ENCODE measurements at places on chromosomes 16 and 17.
A peak's percentile ranks its signal among the peaks of the same experiment; 100 is the strongest.

GRCh38 chr16:9139965-9140364 is 48.5 kb downstream of the HAPSTR1 start:
- DNase-seq: no peak

GRCh38 chr16:28273511-28273910 is 18.8 kb upstream of the SBK1 start:
- DNase-seq: no peak

- DNase-seq: no peak
Observed at GRCh38 chr16:68802190-68802589, 41.1 kb upstream of the TANGO6 start.

GRCh38 chr17:40071313-40072039 is 8.7 kb downstream of the THRA start:
- no peak for DNase-seq

DNA sequence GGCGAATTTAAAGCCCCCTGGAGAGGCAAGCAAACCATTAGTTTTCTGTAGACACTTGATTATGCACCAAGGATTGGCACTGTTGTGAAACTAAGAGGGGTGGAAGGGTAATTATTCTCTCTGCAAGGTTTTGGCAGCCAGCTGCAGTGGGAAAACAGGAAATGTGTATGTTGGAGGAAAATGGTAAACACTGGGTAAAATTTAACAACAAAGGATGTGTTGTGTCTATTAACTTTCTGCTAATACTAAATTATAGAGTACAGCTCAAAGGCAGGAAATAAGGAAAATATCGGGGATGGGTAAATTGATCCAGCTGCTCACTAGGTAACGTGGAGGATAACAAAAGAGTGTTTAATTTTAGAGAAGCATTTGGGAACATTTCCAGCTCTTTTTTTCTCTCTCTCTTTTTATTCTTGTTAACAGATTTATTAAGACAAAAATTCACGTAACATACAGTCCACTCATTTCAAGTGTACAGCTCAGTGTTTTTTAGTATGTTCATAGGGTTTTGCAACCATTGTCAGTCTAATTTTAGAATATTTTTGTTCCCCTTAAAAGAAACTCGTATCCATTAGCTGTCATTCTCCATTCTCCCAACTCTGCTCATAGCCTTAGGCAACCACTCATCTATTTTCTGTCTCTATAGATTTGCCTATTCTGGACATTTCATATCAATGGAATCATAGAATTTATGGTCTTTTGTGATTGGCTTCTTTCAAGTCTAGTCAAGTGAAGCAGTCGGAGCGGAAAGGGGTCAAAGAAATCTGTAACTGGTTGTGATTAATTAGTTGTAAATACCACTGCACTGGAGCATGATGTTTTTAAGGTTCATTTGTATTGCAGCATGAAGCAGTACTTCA is 41.8 kb downstream of the TANGO6 start:
- no peak for DNase-seq

DNA sequence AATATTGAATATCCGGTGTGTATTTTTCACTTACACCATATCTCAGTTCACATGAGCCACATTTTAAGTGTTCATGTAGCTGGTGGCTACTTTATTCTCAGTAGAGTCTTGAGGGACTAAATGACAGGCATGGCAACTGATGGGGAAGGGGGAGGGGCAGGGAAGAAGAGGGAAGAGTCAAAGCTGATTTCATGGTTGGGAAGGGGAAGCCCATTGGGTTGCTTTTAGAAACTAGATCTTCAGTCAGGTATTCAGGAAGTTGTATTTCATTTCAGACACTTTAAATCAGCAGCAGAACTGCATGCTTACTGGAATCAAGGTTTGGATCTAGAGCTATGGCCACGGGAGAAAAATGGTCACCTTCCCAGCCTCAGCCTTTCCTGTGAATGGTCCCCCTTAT is 2.9 kb upstream of the WIPI1 start:
- no peak for DNase-seq

DNA sequence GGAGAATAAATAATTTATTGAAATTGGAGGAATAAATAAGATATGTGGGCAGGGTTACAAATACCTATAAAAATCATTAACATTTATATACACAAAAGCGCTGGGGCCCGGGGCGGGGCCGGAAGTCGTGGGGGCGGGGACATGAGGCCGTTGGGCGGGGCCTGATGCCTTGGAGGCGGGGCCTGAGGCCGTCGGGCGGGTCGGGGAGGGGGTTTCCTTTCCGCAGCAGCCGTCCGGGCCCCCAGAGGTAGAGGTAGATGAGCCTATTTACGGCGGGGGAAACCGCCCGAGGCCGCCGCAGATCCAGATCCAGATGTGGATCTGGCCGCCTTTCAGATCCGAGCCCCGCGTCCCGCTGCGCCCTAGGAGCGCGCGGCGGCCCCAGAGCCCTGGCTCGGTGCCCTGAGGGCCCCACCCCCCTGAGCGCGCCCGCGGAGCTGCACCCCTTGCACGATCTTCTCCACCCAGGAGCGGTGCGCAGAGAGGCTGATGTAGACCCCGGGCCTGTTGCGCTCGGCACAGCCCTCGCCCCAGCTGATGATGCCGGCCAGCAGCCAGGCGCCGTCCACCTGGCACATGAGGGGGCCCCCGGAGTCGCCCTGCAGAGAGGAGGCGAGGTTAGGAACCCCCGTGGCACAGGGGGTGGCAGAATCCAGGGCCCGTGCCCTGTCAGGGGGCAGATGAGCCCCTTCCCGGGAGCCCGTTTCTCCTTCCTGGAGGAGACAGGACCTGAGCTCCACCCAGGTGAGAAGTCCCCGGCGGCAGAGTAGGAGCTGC is 5.1 kb downstream of the PRSS22 start:
- DNase-seq: no peak

- DNase-seq: no peak
Observed at GRCh38 chr16:11511328-11511727, 75.4 kb downstream of the LITAF start.

GRCh38 chr16:56252835-56253234 is 61.5 kb downstream of the GNAO1 start:
- DNase-seq: no peak

- DNase-seq: no peak
Observed at GRCh38 chr17:70024253-70024652, 50.8 kb upstream of the KCNJ16 start.

DNA sequence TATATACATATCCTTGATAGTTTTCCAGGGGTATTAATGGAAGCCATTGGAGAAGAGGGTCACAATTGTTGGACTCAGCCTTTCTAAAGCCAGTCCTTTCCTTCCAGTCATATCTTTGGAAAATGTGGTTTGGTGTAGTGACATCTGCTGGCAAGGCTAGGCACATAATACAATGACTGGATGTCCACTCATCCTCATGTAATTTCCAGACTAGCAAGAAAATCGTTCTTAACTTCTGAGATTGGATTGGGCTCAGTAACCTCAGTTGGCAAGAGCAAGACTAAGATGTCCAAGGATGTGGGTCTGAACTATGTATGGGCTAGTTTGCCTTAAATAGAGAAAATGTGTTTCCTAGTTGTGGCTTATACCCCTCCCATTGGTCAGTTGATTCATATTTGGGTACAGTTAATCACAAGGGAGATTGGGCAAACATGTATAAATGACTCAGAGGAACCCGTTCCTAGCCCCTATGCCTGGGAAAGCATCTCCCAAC is 8.7 kb upstream of the KAT7 start:
- DNase-seq: no peak

- DNase-seq: no peak
Observed at GRCh38 chr17:56447171-56447570, 146.3 kb upstream of the NOG start.

DNA sequence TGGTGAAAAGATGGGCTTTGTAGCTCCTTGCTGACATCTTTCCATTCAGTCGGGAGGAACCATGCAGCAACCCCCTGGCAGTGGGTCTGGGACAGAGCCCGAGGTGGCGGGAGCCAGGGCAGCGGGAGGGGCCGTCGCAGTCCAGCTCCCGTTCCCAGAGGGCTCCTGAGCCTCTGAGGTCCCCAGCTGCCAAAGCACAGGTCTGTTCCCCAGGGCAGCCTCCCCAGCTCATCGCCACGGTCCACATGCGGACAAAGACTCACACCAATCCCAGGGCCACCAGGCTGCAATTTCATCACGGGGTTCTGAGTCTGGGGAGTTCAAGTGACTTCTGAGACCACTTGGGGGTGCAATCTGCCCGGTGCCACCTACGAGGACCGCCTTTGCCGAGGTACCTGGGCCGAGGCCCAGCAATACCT is 196.0 kb downstream of the RBFOX3 start:
- no peak for DNase-seq

- no peak for DNase-seq
Observed at GRCh38 chr17:66416207-66416940, 114.0 kb downstream of the PRKCA start.

DNA sequence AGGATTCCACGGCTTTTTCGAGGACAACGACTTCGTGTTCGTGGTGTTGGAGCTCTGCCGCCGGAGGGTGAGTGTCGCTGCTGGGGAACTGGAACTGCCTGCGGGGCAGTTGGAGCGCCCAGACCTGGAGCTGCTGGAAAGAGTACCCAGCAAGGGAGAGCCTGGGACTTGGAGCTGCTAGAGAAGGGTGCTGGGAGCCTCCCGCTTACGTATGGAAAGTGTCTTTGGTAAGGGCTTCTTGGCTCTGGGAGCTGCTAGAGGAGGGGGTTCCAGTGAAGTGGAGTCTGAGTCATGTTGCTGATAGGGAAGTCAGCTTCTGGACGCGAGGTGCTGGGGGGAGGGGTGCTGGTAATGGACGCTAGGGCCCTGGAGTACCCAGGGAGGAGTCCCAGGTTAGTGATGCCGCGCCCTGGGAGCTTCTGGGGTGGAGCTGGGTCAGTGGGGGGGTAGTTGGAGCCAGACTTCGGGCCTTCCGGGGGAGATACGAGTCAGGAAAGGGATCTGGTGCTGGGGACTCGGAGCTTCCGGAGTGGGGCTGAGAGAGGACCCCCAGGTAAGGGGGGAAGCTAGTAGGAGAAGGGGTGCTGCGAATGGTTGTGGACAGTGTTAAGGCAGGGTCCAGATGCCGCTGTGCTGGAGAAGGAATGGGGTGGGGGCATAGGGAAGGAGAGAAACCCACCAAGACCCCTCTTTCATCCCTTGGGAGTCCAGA is 741 bp downstream of the PLK1 start:
- peak; percentile 30 for DNase-seq

GRCh38 chr16:380762-381011 is 1.1 kb downstream of the PGAP6 start:
- DNase-seq: no peak

- DNase-seq: no peak
Observed at GRCh38 chr16:88764913-88765349, 20.1 kb downstream of the PIEZO1 start.

DNA sequence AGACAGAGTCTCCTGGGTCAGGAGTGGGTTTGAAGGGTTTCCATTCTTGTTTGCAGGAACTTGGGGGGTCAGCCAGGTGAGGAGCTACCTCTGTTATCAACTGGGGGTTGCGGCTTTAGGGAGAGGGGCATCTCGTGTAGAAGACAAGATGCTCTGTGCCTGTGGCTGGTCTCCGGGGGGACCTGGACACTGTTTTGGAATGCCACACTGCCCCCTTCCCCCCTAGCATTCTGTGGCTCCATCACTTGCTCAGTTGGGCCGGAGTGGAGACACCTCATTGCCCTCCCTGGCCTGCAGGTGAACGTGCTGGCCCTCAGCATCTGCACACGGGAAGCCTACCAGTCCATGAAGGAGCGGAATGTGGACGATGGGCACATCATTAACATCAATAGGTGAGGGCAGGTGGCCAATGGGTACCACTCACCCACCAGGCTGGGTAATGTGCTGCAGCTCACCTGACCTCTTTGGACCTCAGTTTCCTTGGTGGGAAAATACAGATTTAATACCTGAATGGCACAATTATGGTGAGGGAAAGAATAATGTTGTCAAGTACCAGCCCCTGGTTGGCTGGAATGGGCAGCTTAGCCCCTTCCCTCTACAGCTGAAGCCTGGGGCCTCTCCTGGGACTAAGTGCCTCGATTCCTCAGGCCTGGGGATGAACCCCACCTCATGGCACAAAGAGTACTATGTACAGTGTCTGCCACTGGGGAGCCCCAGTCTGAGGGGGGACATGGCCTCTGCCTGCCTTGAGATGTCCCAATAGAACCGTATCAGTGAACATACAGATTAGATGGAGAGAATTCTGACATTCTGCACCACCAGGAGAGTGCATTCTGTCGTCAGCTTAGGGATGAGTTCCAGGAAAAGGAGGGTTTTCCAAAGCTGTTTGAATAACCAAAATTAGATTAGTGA is 3.3 kb upstream of the MRM1 start:
- DNase-seq: no peak

GRCh38 chr17:10069301-10069700 is 129.1 kb downstream of the GAS7 start:
- DNase-seq: no peak

DNA sequence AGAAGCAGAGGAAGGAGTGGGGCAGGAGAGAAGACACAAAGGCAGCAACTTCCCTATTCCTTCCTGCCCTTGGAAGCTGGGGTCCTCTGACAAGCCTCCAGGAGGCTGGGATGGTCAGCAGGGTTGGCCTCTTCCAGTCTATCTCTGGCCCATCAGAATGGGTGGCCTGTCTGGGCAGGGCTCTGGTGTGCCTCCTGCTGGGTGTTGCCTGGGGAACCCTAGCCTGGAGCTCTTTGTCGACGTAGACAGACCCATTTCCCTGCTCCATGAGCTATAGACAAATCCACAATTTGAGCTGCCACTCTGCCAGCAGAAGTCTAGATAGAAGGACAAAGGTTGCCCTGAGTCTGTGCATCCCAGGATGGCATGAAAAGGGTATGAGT is 11.4 kb downstream of the IGFBP4 start:
- no peak for DNase-seq

GRCh38 chr17:56601591-56601990 is 8.1 kb downstream of the NOG start:
- no peak for DNase-seq

GRCh38 chr16:85473909-85474620 is 139.1 kb upstream of the GSE1 start:
- no peak for DNase-seq

GRCh38 chr16:4463522-4464163 is 10.8 kb downstream of the NMRAL1 start:
- DNase-seq: no peak

DNA sequence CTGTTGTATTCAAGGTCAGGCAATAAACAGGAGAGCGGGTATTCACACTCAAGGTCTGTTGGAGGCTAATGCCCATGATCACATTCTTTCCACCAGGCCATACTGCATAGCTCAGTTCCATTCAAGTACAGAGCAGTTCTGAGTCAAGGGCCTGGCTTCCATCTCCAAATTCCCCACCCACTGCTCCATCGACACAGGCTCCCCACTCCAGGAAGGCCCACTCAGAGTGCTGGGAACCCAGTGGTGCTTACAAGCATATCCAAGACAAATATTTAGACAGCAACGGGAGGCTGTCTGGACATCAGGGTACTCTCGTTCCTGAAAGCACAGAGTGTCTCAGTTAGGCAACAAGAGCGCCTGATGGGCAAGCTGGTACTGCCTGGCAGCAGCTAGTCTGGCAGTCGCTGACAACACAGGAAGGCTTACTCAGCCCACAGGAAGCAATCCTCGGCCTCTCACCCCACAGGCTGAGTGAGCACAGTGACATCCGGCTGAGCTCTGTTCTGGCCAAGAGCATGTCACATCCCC is 40.9 kb downstream of the RFFL start:
- peak; percentile 70 for DNase-seq
